Activated T-cell treated with anti-CD3 and anti-CD28 coated beads, Interleukin-2, amount 50 U/mL, for 1 hour (primary cell): ENCODE measurements at places on chromosomes 7 and 10.

- DNase-seq: no peak
Measured at GRCh38 chr10:113446739-113447138, 106.1 kb upstream of the HABP2 start.

GRCh38 chr10:3750006-3750816 lies 34.8 kb downstream of the KLF6 start:
- no peak for DNase-seq

- DNase-seq: no peak
Measured at GRCh38 chr10:119496273-119496672, 46.2 kb downstream of the RGS10 start.

- DNase-seq: no peak
Measured at GRCh38 chr7:121957626-121958025, 84.7 kb downstream of the PTPRZ1 start.

GRCh38 chr7:33774762-33775523 lies 130.4 kb upstream of the BMPER start:
- DNase-seq: no peak
